ENCODE measurements at places on chromosomes 5 and 9.

- DNase-seq: no peak
These were observed 1351.3 kb upstream of the NUDT12 start for GRCh38 chr5:104913841-104914281.

GRCh38 chr5:160618286-160618685 lies 196.6 kb downstream of the PTTG1 start:
- no peak for DNase-seq

GRCh38 chr9:78622126-78622525 lies 325.2 kb downstream of the PSAT1 start:
- DNase-seq: no peak

DNA sequence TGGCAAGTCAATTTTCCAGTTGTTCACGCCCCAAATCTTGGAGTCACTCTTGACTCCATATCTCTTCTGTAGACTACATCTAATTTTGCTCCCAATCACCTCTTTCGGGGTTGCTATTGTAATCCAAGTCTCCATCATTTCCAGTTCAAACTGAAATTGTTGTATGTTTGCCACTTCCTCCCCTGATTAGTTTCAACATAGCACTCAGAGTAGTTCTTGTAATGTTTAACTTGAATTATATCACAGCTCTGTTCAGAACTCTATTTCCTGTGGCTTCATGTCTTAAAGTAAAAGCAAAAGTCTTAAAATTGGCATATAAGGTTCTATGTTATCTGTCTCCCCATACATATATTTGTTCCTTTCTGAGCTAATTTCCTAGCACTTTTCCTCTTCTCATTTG lies 348.5 kb upstream of the RIOK2 start:
- DNase-seq: no peak

GRCh38 chr5:72452515-72453245 lies 54.5 kb downstream of the ZNF366 start:
- DNase-seq: no peak

DNA sequence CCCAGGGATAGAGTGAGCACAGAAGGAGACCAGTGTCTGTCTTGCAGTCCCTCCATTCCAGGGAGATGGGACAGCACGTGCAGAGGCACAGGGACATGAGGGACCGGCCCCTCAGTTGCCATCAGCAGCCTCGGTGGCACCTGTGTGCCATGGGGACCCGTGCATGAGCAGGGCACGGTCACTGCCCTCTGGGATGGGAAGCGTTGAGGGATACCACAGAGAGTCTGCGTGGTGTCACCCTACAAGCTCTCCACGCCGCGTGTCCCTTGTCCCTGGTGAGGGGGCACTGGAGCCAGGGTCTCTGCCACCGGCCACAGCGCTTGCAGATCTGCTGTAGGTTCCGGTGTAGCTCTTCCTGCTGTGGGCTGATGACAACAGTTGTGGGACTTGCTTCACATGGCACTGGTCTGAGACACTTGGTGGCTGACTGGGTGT lies 108.1 kb downstream of the CACNA1B start:
- DNase-seq: no peak

DNA sequence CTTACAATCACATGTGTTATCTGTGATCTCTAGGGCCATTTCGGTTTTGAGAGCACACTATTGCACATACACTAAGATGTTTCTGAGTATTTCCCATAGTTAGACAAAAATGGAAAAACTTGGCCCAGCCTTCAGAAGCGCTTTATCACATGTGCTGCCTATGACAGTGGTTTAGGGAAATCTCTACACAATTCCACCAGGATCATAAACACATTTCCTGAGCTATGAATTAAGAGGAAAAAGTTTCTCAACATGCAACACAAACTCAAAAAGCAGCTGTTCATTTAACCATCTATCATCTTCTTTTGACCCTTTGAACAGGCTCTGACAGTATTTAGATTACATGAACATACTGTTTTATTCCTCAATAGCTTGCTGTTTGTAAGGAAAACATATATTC lies 15.1 kb downstream of the FGF1 start:
- no peak for DNase-seq

Measured in cerebellar cortex (tissue), 1 donor.